Esophagus mucosa (tissue), 1 donor: ENCODE measurements at places on chromosomes 2 and 18.
A peak's percentile ranks its signal among the peaks of the same experiment; 100 is the strongest.

- peak; percentile 92 for ATAC-seq
Observed at GRCh38 chr2:208033701-208034502, 8.6 kb upstream of the PLEKHM3 start.

GRCh38 chr2:219049282-219049681, 8.0 kb upstream of the CFAP65 start:
- no peak for ATAC-seq

DNA sequence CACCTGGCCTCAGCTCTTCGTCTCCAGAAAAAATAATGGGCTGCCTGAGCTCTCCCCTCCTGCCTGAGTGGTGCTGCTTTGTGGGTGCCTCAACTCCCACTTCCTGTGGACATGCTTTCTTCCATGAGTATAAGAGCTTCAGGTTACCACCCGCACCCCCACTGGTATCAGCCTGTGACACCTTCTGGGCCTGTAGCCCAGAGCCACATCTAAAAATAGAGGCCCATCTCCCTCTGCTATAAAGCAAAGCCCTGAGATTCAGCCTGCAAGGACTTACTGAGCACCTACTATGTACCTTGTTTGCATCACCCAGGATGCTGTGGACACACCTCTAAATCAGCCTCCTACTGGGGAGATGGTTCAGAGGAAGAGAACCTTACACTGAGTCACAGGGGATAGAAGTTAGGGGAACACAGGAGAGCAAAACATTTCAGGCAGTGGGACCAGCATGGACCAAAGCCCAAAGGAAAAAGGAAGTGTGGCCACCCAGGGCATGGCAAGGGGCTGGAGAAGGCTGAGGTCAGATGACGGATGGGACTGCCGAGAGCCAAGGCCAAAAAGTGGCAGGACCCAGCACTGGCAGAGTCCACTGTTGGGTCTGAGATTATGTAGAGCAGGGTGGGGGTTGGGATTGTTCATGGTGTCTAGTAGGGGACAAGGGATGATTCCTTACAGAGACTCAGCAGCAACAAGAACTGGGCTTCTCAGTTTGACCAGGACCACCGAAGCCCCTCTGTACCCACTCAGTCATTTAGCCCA, 123.7 kb upstream of the PPP1CB start:
- ATAC-seq = no peak

- ATAC-seq = peak; percentile 98
Observed at GRCh38 chr2:101380376-101380775, 6.9 kb downstream of the CREG2 start.

DNA sequence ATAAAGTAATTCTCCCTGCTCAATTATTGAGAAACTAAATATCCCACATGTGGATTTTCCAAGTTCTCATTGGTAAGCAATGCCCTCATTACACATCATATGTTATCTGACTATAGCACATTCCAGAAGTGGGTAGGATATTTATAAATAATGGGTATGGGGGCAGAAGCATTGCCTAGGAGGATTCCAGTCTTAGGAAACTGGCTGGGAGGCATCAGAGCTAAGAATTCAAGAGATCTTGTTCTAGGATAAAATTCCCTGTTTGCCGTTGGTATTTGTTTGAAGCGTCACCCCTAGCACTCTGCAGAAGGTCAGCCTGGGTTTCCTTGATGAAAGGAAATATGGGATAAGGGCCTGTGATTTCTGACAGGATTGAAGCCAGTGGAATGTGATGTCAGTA, 20.1 kb downstream of the SIX2 start:
- ATAC-seq = no peak

DNA sequence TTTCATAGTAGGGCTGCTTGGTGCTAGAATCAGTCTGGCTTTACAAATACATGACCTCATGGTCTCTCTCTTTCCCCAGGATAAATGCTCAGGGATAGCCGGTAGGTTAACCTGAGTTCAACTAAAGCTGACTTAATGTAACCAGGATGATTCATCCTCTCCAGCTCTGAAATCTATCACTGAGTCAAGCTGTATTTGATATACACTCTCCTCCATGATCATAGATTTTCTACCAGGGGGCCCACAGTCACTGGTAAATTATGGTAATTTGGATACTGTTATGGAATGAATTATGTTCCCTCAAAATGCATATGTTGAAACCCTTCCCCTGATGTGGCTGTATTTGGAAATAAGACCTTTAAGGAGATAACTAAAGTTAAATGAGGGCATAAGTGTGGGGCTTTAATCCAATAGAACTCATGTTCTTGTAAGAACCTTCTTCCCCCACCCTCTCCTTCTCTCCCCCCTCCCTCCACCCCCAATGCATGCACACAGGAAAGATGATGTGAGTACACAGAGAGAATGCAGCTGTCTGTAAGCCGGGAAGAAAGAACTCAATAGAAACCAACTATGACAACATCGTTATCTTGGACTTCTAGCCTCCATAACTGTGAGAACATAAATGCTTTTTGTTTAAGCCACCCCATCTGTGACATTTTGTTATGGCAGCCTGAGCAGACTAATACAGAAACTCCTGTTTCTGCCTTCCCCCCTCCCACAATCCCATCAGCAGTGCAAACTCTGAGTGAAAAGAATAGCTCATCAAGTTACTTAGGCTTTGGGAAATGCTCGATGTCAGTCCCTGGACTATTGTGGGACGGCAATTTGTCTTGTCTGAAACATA, 134.9 kb upstream of the KYNU start:
- ATAC-seq = peak; percentile 65

DNA sequence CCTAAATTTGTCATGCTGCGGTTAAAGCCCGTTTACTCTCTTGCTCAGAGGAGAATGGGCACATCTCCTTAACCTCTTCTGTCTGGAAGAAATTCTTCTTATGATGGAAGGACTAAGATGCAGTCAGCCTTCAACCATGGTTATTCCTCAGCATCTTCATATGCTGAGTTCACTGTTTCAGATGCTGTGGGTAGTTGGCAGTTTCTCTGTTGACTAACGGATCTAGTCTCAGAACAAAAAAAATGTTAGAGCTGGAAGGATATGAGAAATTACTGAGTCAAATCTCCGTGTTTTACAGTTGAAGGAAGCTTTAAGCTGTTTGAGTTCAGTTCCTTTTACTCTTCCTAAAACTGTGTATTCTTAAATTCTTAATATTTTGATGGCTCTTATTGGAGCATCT, 43.6 kb upstream of the PGAP1 start:
- ATAC-seq = no peak

GRCh38 chr2:237714690-237715458, 83.7 kb upstream of the RBM44 start:
- ATAC-seq = peak; percentile 51

- ATAC-seq = no peak
Observed at GRCh38 chr2:95377216-95378123, 25.0 kb upstream of the FAHD2A start.

- ATAC-seq = no peak
Observed at GRCh38 chr2:60485055-60485454, 68.4 kb downstream of the BCL11A start.

DNA sequence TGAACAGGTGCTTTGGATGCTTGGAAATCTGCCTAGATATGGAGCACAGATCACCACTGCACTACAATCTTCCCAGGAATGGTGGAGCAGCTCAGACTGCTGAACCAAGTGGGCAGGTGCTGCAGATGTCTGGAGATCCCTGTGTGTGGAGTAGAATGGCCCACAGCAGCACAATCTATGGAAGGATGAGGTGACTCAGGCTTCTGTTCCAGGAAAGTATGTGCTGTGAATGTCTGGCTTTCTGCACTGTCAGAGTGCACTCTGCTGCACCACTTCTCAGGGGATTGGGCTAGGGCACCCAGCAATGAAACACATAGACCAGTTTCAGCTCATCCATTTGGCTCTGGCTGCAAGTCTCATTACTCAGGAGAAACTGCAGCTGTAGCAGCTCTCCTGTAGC, 865.4 kb upstream of the NXPH2 start:
- no peak for ATAC-seq

DNA sequence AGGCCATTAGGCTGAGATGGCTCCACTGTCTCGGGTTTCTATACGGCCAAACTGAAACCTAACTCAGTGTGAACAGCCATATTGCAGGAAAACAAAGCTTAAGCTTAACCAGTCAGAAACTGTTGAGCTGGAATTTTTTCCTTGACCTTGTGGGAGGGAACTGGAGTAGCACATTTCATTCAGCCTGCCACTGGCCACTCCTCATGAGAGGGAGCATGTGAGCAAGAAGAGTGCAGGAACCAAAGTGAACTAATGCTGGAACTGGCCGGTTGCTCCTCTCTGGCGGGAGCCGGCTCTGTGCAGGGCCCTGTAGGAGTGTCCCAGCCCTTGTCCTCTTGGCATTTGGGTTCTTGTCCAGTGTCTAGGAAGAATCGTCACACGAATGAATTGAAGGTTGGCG, 5.9 kb upstream of the POLE4 start:
- ATAC-seq = peak; percentile 32

GRCh38 chr18:45024357-45025088, 343.8 kb downstream of the SETBP1 start:
- no peak for ATAC-seq

GRCh38 chr2:159875083-159875482, 77.1 kb upstream of the CD302 start:
- peak; percentile 39 for ATAC-seq

- ATAC-seq = no peak
Observed at GRCh38 chr2:198356157-198356556, 551.8 kb downstream of the PLCL1 start.

DNA sequence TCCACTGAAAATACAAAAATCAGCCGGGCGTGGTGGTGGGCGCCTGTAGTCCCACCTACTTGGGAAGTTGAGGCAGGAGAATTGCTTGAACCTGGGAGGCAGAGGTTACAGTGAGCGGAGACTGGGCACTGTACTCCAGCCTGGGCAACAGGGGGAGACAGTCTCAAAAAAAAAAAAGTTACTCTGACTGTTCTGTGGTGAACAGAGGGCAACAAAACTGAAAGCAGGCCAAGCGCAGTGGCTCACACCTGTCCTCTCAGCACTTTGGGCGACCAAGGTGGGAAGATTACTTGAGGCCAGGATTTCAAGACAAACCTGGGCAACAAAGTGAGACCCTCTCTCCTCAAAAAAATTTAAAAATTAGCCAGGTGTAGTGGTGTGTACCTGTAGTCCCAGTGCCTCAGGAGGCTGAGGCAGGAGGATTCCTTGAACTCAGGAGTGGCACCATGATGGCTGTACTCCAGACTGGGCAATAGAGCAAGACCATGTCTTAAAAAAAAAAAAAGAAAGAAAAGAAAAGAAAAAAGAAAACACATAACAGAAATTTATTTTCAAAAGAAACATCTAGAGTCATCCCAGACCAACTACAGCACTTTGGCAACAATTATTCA, 13.6 kb upstream of the RTN4 start:
- no peak for ATAC-seq

DNA sequence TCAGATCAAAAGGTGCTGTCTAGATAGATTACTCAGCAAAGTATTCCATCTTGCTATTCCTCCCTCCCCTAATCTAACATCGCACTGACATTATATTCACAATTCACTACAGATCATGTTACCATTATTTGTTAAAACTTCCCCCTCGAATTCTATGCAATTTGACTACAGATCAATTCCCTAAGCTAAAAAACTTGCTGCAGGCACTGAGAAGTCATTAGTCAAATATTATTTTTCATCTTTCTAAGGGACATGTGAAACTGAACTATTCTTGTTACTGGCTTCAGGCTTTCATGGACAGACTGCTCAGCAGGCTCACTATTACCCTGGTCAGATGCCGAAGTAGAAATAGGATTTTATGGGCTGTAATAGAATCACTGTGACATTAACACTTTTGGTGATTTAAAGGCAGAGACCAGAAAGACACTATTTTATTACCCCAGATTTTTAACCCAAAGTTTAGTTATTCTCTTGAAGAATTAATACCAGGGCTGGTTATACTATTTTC, 15.1 kb downstream of the MYL1 start:
- no peak for ATAC-seq

DNA sequence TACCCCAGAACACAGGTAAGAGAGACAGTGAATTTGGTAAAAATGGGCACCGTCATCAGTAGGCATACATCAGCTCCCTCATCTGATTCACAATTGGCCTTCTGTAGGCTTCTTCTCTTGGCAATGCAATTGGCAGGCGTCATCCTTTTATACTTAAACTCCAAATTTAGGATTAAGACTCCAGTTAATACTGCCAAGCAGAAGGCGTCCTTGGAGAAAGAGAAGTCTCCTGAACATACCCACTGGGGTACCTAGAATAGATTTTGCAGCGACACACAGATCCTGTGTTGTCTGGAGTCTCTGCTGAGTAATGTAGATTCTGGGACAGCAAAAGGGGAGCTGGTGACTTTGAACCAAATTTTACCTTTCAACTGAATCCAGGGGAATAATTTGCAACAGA, 592 bp upstream of the METAP1D start:
- ATAC-seq = no peak

DNA sequence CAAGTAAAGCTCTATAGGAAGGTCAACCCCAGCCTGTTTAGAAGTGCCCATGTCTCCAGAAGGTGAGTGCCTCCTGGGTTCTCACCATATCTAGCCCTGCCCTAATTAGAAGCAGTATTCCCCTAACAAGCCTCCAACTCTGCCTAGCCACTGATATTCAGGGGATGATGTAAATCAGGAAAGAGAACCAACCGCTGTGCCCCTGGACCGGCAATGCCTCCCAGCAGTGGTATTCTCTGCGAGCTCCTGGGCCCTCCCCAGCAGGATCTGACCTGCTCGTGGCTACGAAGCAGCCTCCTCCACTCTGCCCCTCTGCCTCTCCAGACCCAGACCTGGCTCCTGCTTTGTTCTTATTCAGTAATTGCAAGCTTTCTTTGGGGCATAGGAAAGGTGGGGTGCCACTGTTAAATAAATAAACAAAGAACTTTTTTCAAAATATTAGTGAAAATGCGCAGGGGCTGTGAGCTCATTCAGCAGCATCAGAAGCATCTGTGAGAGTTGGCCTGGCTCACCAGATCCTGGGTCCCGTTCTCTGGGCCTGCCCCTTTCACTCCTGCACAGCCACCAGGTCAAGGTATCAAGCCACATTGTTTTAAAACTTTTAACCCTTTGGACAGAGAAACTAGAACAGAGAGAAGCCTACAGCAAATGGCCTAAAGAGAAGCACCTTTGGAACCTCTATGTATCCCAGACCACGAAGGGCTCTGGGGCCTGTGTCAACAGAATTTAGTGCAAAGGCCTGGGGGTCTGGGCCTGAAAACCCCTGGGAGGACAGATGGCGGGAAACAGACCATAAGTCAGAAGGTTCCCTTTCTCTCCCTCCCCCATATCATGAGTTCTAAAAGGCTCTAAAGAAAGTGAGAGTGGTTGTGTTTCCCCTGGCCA, 11.9 kb downstream of the MREG start:
- ATAC-seq = no peak

- no peak for ATAC-seq
Observed at GRCh38 chr18:11740461-11740860, 51.4 kb downstream of the GNAL start.

GRCh38 chr2:43389581-43390466, 163.4 kb upstream of the ZFP36L2 start:
- no peak for ATAC-seq

- no peak for ATAC-seq
Observed at GRCh38 chr2:12031866-12032265, 285.4 kb downstream of the LPIN1 start.

DNA sequence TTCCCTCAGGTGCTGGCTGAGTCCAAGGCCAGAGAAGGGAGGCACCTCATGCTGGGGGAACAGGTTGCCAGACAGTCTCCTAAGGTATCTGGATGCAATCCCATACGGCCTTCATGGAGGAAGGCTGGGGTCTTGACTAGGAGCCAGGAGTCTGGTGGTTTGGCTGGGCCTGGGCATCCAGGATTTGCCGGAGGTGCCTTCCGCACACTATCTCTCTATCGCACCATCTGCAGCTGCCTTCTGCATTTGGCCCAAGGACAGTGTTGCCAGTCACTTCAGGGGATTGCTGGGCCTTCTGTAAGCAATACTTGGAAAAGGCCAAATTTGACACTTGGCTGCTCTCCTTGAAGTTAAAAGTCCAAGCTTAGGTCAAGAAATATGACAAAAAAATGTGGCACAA, 327.2 kb downstream of the EN1 start:
- ATAC-seq = no peak

- ATAC-seq = no peak
Observed at GRCh38 chr2:146147448-146148012, 1627.6 kb upstream of the ZEB2 start.
